ENCODE measurements at places on chromosomes 16 and 17.

DNA sequence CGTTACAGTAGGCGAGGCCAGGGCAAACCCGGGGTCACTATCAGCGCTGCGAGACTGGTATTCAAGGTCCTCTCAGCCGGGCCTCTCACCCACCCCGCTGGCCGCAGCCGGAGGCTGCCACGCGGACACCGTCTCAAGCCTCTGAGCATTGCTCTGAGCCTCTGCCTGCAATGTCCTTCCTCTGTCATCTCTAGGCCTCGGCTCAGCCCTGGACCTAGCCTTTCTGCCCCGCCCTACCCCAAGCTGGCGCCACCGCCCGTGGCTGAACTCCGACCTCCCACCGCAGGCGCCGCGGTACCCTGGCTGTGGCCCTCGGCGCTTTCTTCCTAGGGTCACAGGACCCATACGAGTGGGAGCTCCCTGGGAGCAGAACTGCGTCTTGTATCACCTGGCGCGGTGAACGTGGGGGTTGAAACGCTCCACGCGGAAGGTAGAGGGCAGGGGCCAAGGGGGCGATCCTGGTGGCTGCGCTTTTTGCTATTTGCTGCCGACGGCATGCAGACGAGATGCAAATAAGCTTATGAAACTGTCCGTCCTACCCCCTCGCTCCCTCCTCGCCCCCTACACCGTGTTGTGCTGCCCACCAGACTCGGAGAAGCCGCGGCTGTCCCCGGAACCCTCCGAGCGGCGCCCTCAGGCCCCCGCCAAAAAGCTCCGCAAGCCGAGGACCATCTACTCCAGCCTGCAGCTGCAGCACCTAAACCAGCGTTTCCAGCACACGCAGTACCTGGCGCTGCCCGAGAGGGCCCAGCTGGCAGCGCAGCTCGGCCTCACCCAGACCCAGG, 3.7 kb downstream of the DLX4 start:
- DNase-seq: no peak

- peak; percentile 97 for DNase-seq
Observed at GRCh38 chr16:72203401-72203800, 31.4 kb upstream of the PMFBP1 start.

DNA sequence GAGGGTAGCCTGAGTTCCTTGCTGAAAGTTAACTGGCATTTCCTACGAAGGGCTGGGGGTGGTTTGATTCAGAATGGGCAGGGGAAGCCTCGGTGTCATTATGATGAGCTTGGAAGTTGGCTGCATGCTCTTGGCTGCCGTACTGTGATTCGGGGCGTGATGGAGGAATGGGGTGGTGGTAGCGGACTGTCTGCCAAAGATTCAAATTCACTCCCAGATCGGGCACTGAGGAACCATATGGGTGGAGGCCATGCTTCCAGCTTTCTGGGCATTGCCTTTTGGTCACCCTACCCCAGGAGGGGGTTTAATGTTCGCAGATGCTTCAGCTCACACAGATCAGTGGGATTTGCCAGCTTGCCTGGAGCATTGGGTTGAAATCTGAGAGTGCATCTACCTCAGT, 492.8 kb upstream of the EEF2KMT start:
- no peak for DNase-seq

GRCh38 chr16:89295915-89296314, 78.4 kb downstream of the ZNF778 start:
- DNase-seq: no peak

GRCh38 chr16:18931756-18932155, 5.5 kb upstream of the SMG1 start:
- DNase-seq: no peak

GRCh38 chr17:37322826-37323561, 52.8 kb upstream of the C17orf78 start:
- no peak for DNase-seq

DNA sequence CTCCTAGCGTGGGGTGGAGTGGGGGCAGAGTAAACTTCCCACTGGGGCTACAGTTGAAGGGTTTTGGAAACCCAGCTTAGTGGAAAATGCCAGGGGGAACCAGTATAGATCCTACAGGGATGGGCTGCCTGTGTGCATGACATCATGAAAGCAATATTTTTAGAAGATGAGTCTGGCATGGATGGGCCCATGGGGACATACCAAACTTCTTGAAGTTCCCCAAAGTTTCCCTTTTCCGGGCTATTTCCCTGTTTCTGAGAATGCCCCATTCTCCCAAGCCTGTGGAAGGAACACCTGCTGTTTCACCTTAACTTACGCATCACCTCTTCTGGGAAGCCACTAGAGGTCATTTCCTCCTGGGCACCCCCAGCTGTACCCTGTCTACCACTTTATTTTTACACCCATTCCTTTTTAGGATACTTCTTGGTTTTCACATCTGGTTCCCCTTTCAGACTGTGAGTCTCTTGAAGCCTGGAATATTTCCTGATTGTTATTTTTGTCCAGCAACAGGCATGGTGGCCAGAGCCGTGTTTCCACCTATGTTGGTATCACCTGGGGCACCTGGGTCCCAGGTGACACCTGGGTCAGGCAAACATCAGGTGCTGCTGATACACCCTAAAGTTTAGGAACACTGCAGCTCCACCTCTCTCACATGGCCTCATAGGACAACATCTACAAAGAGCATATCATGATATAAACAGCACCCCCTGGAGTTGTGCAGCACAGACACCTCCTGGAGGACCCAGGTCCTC, 9.8 kb downstream of the SOCS3 start:
- DNase-seq: peak; percentile 57

DNA sequence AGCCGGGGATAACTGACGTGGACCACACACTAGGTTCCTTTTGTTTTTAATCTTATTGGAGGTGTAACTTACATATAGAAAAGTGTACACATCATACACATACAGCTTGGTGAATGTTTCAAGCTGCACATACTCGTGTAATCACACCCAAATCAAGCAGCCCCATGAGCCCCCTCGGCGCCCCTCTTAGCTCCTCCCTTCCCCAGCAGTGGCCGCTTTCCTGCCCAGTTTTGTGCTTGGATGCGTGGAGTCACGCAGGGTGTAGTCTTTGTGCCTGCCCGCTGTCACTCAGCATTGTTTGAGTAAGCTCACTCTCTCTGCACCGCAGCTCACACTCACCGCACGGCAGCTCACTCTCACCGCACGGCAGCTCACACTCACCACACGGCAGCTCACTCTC, 151.7 kb upstream of the CHMP6 start:
- no peak for DNase-seq

- no peak for DNase-seq
Observed at GRCh38 chr17:66002812-66003211, 189.1 kb downstream of the CEP112 start.

DNA sequence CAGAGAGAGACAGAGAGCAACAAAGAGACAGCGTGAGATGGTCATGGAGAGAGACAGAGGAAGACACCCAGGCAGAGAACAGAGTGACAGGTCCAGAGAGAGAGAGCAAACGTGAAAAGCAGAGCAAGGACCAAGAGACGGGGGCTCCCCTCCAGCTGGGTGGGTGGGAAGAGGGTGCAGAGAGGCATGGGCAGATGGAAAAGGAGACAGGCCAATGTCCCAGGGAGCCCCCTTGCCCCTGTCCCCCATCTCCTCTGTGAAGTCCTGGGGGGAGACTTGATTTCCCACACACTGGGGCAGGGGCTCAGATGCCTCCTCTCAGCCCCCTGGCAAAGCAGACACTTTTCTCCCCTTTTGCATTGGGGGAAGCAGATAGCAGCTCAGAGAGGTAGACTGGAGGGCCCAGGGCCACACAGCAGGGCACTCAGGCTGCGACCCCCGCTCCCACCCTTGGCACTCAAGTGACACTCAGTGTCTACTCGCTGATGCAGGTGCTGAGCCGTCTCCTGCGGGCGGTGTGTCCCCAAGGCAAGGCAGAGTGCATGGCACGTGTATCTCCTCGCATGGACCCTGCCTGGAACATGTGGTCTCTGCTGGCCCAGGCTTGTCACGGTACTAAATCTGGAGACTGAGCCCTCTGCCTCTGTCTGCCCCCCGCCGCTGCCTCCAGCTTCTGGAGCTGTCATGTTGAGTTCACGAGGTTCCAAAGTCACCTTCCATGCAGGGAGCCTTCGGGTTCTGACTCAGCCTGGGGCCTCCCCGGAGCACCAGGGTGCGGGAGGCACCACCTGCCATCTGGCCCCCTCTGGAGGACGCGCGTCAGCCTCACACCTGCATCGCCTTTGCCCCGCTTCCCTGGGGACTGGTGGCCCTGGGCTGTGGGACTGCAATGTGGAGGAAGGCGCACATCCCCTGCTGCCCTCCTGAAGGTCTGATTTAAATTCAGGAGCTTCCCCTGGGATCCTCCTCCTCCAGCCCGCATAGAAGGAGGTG, 215.9 kb upstream of the GSE1 start:
- no peak for DNase-seq

GRCh38 chr16:2792940-2793339, 5.3 kb upstream of the PRSS41 start:
- no peak for DNase-seq

GRCh38 chr16:10130538-10130937, 51.7 kb downstream of the GRIN2A start:
- no peak for DNase-seq

DNA sequence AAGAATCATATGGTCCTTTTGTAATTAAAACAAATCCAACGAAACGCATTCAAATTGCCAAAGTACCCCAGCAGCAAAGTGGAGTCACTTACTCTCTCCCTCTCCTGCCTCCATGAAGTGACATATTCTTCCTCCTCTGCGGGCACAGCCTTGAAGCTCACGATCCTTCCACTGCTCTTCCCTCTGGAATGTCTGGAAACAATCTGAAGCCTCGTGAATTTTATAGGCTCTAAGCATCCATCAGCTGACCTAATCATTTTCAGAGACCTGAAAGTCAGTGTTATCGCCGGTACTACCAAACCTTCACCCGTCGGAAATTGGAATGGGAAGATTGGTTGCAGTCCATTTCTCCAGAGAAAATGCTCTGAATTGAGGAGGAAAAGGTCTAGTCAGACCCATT, 134.5 kb upstream of the FOXF1 start:
- DNase-seq: no peak

DNA sequence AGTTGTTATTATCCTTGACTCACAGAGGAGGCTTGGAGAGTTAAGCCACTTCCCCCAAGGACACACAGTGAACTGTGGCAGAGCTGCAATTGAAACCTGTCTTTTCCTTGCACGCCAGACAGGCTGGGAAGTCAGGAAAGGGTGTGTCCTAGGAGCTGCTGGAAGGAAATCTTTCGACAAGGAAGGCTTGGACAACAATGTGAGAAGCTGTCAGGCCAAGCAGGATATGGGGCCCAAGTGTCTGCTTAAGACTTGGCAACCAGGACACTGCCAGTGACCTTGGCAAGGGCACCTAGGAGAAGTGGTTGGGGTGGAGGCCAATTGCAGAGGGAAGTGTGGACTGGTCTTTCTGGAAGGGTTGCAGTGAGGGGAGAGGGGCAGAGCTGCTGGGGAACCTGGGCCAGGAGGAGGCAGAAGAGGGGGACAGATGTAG, 2.1 kb upstream of the CAMKK1 start:
- DNase-seq: peak; percentile 72

- DNase-seq: no peak
Observed at GRCh38 chr17:2085648-2085949, 30.7 kb downstream of the HIC1 start.

- peak; percentile 20 for DNase-seq
Observed at GRCh38 chr17:38333635-38334295, 10.0 kb downstream of the GPR179 start.

DNA sequence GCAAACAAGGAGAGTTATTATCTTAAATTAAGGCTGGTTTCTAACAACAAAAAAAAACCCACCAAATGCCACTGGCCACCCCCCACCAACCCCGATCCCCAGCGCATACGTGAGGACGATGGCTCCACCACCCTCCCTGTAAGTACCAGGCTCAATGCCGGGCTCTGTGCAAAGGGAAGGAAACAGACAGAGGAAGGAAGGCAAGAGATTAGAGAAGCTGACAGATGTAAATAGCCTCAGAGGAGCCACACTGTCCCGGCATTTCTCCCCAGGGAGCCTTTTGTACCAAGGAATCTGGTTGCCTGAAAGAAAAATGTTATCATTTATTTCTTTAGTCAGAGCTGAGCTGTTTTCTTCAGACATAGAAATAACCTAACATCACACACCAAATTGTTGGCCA, 13.1 kb downstream of the SOST start:
- DNase-seq: no peak

DNA sequence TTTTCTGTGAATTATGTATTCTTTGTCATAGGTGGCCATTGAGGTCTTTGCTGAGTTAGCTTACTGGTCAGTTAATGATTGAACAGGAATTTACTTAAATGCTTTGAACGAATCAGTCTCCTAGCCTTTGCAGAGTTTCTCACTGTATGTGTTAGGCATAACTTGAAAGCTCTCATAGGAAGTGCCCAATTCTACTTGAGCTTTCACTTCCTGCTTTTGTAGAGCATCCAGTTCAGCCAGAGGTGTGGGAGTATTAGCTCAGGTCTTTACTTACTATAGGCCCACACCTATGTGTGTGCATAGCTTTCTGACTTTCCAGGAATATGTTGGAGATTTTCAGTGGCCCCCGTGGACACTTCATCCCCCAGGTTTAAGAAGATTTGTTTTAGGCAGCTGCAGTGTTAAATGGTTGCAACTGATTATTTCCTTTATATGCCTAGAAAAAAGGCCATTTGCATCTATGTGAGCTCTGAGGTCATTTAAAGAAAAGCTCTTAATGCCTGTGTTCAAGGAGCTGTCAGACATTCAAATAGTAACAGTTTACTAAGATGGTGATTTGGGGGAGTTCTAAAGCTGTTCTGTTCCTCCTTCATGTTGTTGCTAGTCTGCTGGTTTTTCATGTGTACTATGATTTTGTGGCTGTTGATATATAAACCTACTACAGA, 62.3 kb downstream of the PHKB start:
- DNase-seq: peak; percentile 73

- no peak for DNase-seq
Observed at GRCh38 chr17:31508288-31509094, 117.0 kb downstream of the RAB11FIP4 start.

DNA sequence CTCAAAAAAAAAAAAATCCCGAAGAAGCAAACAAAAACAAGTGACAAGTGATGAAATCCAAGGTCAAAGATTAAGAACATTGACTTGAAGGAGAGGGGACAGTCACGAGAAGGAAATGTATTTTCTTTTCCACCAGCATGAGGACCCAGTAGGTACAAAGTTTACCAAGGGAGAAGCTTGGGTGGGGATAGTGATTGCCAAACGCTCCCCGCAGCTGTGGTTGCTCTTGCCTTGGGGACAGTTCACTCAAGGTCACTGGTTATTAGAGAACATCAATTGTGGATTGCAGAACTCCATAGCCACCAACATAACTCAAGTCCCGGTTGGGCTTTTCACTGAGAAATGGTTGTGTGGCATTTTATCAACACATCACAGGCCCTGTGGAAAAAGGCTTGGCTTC, 27.0 kb downstream of the RSL1D1 start:
- DNase-seq: peak; percentile 91
